T-helper 22 cell (primary cell): ENCODE measurements at places on chromosomes 7 and 10.

GRCh38 chr10:2124135-2124534, 386.8 kb upstream of the ADARB2 start:
- DNase-seq: no peak

GRCh38 chr10:4111643-4112042, 326.6 kb upstream of the KLF6 start:
- DNase-seq: no peak

- no peak for DNase-seq
Measured at GRCh38 chr10:241451-241850, 106.2 kb downstream of the ZMYND11 start.

DNA sequence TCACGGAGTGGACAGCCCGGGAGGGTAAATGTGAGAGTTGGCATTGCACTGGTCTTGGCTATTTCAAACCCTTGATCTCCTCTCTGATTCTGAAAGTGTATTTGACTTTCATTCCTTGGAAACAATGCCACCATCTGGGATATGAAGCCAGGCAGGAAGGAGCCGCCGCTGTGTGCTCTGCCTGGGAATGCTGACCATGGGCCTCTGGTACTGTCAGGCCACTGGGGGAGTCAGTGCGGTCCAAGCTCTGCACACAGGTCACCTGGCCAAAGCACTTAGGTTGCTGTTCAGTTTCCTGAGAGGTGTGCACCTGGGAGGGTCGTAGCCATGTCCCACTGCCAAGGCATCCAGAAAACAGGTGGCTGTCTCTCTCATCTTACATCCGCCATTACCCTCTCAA, 68.5 kb upstream of the SHH start:
- DNase-seq: no peak

DNA sequence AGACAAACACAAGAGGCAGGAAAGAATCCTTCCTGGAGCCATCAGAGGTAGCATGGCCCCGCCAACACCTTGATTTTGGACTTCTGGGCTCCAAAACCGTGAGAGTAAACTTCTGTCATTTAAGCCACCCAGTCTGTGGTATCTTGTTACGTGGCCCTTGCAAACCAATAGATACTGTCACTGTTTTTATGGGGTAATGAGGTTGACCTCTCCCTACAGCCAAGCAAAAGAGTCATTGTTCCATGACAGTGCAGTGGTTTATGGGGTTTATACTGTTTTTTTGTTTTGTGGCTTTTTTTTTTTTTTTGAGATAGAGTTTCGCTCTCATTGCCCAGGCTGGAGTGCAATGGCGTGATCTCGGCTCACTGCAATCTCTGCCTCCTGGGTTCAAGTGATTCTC, 32.8 kb downstream of the KIAA1549 start:
- DNase-seq: no peak

GRCh38 chr7:8433477-8434289, at the start of gene NXPH1:
Gene NXPH1, plus strand, starts transcription at chr7:8433609.
- no peak for DNase-seq

GRCh38 chr7:135919071-135919841, 57.9 kb downstream of the MTPN start:
- no peak for DNase-seq
